ENCODE measurements at places on chromosomes 4 and X.

GRCh38 chrX:78769946-78770345, 22.4 kb downstream of the LPAR4 start:
- DNase-seq: no peak

DNA sequence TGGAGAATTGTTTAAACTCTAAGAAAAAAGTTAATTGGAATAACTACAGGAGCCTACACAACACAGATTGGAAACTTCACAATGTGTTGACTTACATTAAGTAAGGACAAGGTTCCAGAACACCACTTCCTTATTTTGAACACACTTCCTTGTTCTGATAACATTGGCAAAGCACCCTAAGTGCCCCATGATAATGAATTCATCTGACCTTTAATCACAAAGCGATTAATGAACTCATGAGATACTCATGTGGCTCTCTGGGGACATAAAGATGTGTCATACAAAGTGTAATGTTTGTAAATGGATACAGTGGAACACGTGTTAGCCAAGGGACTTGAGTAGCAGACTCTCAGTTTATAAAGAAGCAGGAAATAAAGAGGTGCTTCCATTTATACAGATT, 69.0 kb upstream of the ATOH1 start:
- DNase-seq: no peak

DNA sequence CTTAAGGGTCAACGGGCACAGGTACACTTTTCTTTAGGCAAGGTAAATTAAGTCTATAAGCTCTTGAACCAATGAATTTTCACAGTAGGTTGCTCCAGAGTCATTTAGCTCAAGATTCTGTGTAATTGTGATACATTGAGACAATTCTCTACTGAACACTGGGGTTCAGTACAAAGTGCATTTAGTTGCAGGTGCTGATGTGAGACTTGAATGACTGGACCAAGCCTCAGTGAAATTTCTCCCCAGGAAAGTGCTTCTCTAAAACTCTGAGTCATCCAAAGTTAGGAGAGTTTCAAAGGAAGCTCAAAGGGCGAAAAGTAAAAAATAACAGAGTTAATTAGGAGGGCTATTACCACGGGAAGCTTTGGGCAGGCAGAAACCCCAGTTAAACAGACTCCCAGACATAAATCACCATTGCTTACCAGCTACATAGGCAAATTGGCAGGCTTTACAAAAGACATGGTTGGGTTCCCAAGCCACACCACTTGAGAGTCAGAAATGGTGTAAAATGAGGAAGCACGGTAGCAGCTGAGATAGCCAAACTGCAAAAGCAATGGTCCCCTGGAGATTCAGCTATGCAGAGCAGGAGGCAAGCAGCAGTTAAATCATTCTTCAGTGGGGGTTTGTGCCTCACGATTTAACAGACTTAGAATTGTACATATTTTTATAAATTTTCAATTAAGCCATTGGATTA, 202.6 kb downstream of the PCDH19 start:
- DNase-seq: no peak

GRCh38 chr4:15756361-15756861, 21.7 kb upstream of the CD38 start:
- peak; percentile 78 for DNase-seq

DNA sequence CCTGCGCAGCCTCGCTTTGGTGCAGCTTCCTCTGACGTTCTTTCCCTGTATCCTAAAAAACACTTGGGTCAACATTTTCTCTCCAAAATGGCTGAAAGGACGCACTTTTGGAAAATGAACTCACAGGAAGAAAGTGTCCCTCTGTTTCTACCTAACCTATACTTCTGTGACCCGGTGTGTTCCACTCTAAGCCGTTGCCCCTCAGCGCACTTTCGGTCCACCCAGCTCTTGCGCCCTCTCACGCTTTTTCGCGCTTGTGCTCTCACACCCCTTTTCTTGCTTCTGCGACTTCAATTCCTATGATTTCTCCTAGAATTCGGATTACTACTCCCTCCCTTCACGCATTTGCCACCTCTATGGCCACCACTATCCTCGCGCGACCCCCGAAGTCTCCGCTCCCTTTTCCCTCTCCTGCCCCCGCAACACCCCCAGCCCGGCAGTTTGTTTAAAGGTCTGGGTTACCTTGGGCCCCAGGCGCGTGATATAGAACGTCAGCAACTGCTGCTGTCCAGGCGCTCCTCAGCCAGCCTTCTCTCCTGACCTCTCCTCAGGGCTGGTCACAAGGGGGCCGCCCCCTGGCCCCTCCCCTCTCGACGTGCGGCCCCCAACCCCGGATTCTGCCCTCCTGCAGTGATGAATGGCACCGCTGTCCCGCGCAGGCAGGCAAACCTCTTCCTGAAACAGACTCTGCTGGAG, at the start of gene USP51:
TSS of gene USP51 (minus strand) at position 535 of the 696 bp plus-strand sequence. CDS start 909 bp downstream, outside the sequence.
- DNase-seq: no peak

DNA sequence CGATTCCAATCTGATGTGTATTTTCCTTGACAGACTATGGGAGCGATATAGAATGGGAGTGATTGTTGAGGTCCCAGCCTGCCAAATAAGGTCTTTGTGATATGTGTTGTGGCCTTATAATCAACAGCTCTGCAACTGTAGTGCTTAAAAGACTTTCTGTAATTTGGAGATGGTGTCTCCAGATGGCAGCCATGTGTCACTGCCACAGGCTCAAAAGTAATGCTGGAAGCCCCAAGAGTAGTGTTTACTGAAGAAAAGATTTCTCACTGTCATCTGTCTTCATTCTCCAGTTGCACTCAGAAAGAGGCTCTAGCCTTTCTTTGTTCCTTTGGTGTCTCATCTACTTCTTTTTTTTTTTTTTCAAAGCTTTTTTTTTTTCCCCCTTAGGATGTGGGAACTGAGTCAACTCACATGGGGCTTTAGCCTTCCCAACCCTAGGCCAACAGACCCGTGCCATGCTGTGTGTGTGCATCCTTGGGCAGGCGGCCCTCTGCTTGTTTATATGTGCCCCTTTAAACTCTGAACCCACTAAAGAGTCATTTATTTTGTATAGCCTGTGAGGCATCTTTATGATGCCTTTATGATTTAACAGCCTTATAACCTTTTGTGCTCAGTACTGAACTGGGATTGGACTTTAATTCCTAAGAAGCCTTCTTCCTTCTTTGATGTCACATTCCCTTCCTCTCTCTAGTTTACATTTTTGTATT, 15.6 kb downstream of the SRPX2 start:
- no peak for DNase-seq

DNA sequence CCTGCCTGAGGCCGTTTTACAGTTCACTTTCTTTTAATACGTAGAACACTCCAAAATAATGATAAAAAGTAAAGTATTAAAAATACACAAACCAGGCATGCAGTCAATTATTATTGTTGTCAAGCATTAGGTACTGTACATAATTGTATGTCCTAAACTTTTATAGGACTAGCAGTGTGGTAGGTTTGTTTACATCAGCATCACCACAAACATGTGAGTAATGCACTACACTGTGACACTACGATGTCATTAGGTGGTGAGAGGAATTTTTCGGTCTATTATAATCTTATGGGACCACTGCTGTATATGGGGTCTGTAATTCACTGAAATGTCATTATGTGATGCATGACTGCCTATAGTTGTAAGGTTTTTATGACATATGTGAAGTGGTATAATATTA, 149.5 kb upstream of the SH3RF1 start:
- DNase-seq: no peak

- no peak for DNase-seq
These were observed 1.9 kb upstream of the EIF1AX start for GRCh38 chrX:20143561-20143960.

DNA sequence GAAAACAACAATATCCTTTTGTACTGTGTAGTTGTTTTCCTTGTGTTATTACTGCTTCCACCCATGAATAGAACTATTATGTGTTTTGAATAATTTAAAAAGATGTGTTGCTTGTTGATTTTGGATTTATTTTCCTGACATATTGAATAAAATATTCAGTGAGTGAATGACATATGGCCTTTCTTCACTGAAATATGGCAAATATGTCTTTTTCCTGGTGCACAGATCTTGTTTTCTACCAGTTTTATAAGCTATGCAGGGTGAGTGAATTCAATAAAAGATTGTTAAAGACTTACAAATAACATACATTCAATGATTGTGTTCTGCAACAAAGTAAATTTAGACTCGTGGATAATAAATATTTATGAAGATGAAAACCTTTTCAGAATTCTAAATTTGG, 1216.3 kb upstream of the ADGRL3 start:
- DNase-seq: no peak

GRCh38 chr4:47749858-47750257, 88.0 kb downstream of the CORIN start:
- DNase-seq: no peak

DNA sequence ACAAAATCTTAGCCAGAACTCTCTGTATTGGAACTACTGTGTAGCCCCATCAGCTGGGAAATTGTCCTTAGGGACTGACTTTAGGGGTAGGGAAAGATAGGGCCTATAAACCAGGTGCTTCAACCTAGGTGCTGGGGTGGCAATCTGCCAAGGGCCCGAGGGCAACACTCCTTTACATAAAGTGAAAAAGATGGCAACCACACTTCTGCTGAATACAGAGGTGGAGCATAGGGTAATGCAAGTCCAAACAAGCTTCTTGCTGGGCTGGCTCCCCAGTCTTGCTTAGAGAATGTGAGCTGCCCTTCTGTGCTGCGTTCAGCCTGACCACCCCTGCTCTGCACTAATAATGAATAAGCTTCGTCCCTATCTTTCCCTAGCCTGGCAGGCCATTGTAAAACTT, 9.8 kb downstream of the ZBTB33 start:
- no peak for DNase-seq

GRCh38 chr4:52689096-52689495, 30.0 kb upstream of the USP46 start:
- no peak for DNase-seq

- DNase-seq: no peak
These were observed 544.7 kb upstream of the NR3C2 start for GRCh38 chr4:148986951-148987350.

- no peak for DNase-seq
These were observed 336.6 kb downstream of the SLITRK2 start for GRCh38 chrX:146154191-146154590.

DNA sequence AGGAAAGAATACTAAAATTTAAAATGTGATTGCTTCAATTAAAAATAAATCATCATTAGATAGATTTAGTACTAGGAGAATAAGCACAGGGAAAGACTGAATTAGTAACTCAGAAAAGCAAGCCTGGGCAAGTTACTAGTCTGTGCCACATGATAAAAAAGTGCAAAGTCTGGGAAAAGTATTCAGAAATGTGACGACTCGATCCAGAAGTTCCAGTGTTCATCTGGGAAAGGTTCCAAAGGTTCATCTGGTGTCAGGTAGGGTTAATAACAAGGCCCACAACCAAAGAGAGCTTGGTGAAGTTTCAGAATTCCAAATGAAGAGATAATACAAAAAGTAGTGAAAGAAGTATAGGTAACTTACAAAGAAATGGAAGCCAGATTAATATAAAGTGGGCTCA, 78.3 kb upstream of the ARSJ start:
- no peak for DNase-seq

DNA sequence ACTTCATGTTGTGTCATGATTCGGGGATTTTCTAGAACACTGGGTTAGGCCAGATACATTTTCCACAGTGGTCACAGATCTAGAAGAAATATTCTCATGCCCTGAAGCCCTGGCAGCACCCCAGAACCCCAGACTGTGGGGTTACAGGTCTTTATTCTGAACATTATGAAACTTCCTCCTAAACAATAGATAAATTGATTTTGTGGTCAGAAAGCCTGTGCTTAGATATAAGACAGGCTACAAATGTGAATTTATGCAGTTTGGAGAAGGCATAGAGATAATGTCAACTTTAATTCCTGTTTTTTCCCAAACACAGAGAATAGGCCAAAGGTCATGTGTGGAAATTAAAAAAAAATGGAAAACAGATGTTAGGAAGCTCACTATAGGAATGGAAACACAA, 492.9 kb downstream of the SPRY1 start:
- no peak for DNase-seq

DNA sequence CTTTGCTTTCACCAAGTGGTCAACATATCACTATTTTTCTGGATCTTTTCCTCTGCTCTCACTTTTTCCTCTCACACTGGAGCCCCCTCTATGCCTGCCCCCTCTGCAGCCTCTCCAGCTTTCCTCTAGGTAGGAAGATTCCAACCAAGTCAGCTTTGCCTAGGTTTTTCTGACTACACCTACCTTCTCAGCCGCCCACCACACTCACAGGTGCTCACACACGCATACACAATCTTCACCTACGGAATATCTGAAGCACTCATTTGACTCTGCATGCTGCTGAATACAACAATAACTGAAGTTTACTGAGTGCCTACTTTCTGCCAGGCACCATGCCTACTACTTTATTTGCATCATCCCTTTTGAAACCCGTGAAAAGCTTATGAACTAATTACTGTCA, 328.0 kb downstream of the PPP3CA start:
- DNase-seq: no peak

DNA sequence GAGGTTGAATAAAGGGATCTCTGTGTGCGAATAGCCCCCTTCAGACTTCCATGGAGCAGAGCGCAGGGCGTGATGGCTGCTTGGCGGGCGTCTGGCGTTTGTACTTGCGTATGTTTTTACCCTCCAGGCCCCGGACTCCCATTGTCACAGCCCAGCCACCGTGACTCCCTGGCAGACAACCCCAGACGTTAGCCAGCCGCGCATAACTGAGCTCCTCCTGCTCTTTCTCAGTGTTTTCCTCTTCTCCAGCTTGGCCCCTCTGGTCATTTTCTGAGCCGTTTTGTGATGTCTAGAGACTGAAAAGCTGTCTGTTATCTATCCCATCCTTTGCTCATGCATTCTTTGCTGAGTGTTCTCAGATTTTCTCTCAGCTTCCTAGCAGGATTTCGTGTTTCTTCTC, 54.3 kb downstream of the IGFBP7 start:
- DNase-seq: no peak

GRCh38 chr4:169252339-169253112, 18.2 kb downstream of the SH3RF1 start:
- no peak for DNase-seq

DNA sequence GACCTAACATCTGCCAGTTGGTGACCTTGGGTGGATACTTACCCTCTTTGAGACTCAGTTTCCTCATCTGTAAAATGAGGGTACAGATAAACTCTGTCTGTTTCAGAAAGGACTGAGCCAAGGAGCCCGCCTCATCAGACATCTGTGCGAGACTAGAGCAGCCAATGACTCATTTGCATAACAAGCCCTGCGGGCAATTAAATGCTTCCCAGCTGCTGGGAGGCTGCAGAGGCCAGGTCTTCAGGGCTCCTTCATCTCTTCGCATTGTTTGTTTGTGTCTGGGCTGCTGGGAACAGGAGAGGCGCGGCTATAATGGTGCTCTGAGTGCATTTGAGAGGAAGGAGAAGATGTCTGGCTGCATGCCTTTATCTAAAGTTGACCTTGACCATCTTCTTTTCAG, 85.0 kb downstream of the ADRA2C start:
- no peak for DNase-seq

GRCh38 chrX:5528057-5528456, 700.6 kb downstream of the NLGN4X start:
- DNase-seq: no peak

DNA sequence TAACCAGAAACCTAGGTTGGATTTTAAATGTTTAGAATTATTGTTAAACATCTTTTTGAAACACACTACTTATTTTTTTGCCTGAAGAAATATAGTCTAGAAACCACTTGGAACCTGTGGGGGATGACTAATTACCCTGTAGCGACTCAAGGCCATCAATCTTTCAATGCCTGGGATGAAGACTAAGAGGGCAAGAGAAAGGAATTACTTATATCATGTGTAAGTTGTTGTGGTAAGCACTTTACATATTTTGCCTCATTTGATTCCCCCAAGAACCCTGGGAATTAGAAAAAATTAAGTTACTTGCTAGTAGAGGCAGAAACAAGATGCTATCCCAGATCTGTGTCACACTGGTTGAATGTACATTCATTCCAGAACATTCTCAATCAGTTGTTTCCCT, 170.9 kb upstream of the GRIA3 start:
- DNase-seq: no peak

- no peak for DNase-seq
These were observed 152.7 kb downstream of the RNF150 start for GRCh38 chr4:140980426-140981200.

Data from CD4-positive, alpha-beta T cell treated with Interleukin-6 at 100 ng/mL for 8 hours (primary cell).